AG09309 (cell line): ENCODE measurements at places on chromosomes 6 and 20.

GRCh38 chr6:51616243-51616642 is 471.2 kb downstream of the PKHD1 start:
- DNase-seq = no peak

DNA sequence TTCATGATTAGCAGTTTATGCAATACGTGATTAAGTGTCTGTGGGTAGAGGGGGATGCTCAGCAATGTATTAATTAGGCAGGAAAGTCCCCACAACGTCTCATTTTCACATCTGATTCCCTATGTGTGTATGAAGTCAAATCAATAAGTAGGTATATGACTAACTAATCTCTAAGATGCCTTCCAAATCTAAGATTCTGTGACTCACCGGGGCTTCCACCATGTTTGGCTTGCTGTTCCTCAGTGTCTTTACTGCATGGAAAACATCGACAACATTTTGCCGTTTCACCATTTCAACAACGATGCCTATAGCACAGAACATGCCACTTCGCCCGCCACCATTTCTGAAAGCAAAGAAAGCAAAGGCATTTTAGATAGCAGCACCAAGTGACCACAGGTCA is 72.0 kb upstream of the THEMIS start:
- no peak for DNase-seq

DNA sequence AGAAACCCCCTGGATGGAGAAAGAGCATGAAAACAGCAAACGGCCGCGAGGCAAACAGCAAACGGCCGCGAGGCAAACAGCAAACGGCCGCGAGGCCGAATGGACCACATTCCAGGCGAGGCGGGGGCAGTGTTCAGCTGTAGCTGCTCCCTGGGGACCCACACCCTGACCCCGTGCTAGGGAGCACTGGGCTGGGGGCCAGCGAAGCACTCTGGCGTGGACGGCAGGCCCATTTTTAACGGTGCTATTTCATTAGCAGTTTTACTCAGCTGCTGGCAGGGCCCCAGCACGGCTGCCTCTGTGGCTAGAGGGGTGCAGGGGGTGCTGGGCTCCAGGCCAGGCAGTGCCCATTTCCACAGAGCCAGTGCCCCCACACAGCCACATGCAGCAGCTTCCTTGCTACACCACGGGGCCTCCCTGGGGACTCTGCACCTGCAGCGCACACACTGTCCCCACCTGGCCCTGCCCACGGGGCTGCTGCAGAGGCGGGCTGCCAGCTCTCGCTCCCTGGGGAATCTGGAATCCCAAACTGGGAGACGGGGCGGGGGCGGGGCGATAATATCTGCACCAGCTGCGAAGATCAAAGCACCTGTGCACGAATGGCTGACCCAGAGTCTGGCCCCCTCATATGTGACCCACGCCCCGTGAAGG is 35.6 kb upstream of the SLCO4A1 start:
- no peak for DNase-seq

DNA sequence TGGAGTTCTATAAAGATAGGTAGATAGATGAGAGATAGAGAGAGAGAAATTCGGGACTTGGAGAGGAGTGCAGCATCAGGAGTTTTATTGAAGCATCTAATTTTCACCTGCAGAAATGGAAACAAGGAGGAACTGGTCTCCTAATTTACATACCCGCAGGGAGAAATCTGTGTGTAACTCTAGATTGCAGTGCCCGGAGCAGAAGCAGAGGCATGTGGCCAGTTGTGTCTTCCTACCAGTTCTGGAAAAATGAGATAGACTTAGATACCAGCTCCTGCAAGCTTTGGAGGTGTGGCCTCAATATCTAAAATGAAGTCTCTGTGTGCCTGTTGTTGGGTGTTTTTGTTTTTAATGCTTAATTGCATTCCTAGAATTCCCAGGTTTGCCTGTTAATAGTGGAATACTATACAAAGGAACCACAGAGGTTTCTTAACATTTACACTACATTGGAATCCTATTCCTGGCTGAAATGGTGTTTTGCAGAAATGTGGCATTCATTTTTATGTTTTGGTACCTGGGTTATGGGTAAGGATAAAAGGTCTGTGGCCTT is 57.4 kb downstream of the DTD1 start:
- DNase-seq = no peak

DNA sequence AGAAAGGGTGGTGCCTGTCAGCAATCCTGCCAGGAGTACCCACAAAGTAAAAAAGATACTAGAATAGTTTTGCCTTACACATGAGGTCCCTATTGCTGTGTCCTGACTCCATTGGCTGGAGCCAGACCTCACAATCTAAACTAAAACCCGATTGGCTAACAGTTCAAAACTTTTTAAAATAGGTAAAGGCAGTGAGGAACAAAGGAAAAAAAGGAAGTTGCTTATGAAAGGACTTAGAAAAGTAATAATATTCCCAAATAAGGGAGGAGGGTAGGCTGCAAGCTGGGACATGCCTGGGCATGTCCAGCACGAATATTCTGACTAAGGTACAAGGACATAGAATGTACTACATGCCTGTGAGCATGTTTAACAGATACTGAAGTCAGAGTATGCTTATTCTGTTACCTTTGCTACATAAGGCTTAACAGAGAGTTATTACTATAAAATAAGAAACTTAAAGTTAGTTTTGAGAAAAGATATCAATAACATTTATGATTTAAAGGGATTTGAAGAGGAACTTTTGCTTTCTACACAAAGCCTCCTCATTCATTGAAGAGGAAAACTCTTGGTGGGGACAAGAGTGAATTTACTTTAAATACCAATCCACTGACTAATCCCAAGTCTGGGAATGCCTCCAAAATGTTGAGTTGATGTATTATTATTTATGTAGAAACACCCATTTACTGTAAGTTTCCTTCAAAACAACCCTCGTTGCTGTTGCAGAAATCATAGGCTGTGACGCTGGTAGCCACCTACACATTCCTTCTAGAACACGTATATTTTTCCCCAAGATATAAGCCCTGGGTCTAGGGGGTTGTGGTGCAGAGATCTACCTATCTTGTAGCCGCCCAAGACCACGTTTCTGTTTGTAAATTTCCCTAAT is 8.2 kb upstream of the MTHFD1L start:
- DNase-seq = peak; percentile 96

- DNase-seq = no peak
Measured at GRCh38 chr6:19465256-19465655, 371.9 kb upstream of the ID4 start.

DNA sequence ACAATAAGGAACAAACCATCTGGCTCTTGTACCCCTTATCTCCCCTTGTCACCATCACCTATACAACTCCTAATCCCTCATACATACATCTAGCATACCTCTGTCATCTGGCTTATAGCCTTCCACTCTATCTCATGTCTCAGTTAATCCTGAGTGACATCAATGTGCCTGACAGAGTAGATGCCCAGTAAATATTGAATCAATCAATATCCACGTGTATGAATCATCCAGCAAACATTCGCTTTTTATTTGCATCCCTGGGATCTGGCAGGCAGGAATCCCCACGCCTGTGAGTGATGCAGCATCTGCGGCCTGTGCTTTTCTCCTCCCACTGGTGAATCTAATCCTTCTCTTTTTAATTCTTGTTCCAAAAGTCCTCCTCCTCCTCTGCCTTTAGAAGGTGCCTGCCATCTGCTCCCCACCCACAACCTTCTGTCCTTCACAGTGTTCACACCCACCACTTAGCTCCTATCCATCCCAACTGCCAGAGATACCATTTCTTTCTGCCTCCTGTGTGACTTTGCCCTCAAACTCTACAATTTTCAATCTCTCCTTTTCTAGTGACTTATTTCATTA is 37.6 kb downstream of the ZNF391 start:
- DNase-seq = no peak

DNA sequence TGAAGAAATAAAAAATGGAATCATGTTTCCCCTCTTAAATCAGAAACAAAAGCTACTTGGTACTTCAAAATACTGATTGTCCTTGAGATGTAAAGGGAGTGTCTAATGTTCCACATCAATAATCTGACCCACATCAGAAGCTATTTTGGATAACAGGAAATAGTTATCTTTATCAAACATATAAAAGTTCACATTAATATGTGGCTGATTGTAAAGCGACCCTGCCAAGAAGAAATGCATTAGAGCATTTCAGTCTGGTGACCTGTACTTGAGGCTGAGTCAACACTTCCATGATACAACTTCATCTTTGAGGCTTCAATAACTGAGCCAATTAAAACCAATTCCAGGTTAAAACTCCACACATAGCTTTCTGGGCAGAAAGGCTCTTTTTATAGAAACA is 31.8 kb downstream of the SYNE1 start:
- DNase-seq = no peak

DNA sequence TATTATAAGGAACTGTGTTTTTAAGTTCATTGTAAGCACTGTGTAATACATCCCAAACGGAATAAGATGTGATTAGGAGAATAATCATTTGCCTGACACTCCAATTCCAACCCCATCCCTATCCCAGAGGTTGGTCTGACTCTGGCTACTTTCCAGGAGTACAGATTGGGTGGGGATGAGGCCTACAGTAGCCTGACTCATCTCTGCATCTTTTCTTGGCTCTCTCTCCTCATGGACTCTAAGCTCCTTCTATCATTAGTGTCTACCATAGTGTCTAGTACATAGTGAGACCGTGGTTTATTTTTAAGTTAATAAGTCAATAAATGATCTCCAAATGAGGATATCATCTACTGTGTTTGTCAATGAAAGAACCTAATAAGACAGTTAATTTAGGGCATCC is 92.2 kb upstream of the CNKSR3 start:
- no peak for DNase-seq

GRCh38 chr20:32524829-32525501 is 60.2 kb downstream of the NOL4L start:
- DNase-seq = no peak
